Activated CD4-positive, alpha-beta memory T cell treated with anti-CD3 and anti-CD28 coated beads, Interleukin-2, amount 10 ng/mL, durations not matched to agents 7 days and 5 days (primary cell): ENCODE measurements at places on chromosomes 12 and 14. TPM values are rescaled to one million over a fixed set of nuclear protein-coding genes. Genes with fewer than 3 reads are reported as not detected.

TCL1B gene
- not detected for total RNA-seq

GLT1D1 gene
- total RNA-seq = not detected

ISCU gene
- 74.1 TPM for total RNA-seq

EIF2S3B gene
- total RNA-seq = 1.4 TPM

OR4E2 gene
- total RNA-seq = not detected

ANO2 gene
- total RNA-seq = not detected

- no peaks in the 10 kb centered on the region for H3K36me3 ChIP-seq
- DNase-seq = no peak
- H3K27me3 ChIP-seq = no peaks in the 10 kb centered on the region
- no peak overlapping the region for H3K4me3 ChIP-seq
- no peaks in the 10 kb centered on the region for H3K4me1 ChIP-seq
Observed at GRCh38 chr14:82565825-82566224, 1032.2 kb upstream of the SEL1L start.

DNA sequence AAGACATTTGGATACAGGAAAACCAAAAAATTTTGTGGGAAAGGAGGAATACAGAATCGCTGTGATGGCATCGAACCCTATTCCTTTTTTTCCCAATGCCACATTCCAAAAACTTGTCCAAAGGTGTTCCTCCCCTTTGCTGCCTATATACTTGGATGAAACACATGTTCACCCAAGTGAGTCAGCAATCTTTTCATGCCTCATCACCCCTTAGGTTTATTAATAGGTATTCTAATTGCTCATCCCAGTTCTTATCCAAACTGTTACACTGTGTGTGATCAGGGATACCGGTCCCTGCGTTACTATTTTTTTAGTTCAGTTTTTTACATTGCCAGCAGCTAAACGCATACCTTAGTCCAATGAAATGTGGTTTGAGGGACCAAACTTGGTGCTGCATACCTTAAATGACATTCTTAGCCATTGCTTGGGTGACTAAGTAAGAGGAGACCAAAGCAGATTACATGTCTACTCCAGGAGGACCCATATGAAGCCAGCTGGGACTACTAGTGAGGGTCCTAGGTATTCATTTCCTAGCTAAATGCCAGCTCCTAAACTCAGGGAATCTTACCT, 20.6 kb upstream of the ST8SIA1 start:
- no peak for DNase-seq
- no peaks in the 10 kb centered on the region for H3K4me1 ChIP-seq
- H3K4me3 ChIP-seq = no peak overlapping the region
- no peaks in the 10 kb centered on the region for H3K36me3 ChIP-seq
